Hematopoietic multipotent progenitor cell treated with erythropoietin and hydrocortisone succinate and interleukin-3 and kit ligand, for 17 days (in vitro differentiated cells): ENCODE measurements at places on chromosomes 1 and 21.

DNA sequence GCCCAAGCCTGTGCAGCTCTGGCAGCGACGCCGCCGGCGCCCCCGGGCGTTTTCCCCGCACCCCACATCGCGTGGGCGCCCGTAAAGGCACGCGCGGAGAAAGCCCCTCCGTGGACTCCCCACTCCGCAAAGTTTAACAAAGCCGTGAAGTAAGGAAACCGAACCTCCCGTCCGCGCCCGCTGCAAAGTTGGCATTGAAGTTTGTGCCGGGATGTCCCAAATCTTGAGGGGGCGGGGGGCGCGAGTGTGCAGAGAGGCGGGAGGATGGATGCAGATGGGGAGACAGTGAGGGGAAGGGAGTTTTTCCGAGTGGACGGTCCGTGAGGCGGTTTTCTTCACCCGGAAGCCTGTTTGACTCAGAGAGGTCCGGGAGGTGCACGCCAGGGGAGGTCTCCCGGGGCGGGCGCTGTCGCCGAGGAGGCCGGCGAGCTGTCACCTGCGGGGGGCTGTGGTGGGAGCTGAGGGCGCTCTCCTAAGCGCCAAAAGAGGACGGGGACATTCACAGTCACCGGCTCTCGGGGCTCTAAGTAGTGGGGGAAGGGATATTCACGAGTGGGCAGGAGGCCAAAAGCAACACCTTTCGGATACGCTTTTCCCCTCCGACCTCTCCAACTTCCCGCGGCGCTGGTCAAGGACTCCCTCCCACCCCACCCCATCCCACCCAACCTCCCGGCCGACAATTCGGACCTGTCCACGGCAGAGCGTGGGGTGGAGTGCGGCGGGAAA lies 1.3 kb downstream of the WLS start:
- no peak for DNase-seq

GRCh38 chr21:37675202-37675801 lies 241.0 kb downstream of the KCNJ6 start:
- peak; percentile 49 for DNase-seq

- DNase-seq = no peak
These were observed 84.1 kb downstream of the ADCY10 start for GRCh38 chr1:167829868-167830267.

DNA sequence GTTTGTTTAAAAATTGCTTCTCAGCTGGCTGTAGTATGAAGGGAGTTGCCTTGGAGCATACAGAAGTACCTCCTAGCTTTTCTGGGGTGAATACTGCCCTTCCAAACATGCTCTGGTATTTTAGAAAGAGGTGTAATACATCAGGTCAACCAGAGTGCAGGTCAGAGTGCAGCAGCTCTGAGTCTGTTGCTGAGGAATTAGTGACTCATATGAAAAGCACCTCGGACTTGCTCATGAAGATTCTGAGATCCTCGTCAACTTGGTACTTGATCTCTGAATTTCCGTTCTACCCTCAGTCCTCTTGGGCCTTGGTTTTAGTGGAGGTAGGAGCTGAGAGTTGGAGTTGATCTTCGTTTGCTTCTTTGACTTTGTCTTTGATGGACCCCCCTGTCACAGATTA lies 67.3 kb downstream of the NOS1AP start:
- DNase-seq = no peak

- DNase-seq = peak; percentile 89
These were observed 2.9 kb upstream of the S100A2 start for GRCh38 chr1:153568367-153569099.

DNA sequence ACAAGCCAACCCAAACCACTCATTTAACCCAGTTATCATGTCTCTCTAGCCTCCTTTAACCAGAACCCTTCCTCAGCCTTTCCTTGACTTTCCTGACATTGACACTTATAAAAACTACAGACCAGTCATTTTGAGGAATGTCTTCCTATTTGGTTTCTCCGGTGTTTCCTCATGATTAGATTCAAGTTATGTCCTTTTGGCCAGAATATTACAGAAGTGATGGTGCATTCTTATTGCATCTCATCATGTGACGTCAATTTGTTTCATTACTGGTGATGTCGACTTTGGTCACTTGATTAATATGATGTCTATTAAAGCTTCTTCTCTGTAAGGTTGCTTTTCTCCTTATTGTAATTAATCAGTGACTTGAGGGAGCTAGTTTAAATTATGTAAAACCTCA lies 6.1 kb upstream of the RCSD1 start:
- no peak for DNase-seq

- DNase-seq = no peak
These were observed 451.0 kb downstream of the TTLL7 start for GRCh38 chr1:83547901-83548300.

DNA sequence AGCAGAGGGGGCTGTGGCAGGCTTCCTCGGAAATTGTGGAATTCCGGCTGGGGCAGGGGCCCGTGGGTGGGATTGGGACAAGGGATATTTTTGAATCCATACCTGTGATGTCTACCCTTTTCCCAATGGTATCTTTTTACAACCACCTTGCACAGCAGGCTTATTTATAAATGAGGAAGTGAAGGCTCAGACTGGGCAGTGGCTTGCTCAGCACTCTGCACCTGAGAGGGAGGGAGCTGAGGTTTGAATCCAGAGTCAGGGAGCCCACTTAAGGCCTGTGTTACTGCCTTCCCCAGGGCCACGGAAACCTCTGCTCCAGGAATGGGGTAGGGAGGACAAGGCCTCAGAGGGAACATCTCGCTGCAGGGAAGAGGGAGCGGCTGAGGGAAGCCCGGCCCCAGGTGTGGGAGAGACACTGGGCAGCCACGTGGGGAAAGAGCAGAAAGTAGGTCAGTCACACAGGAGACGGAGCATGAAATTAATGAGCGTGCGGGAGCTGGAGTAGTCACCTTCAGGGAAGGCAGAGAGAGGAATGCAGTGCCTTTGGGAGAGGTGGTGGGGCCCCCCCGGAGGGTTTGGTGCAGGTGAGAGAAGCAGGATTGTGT lies 35.4 kb upstream of the SCMH1 start:
- no peak for DNase-seq

DNA sequence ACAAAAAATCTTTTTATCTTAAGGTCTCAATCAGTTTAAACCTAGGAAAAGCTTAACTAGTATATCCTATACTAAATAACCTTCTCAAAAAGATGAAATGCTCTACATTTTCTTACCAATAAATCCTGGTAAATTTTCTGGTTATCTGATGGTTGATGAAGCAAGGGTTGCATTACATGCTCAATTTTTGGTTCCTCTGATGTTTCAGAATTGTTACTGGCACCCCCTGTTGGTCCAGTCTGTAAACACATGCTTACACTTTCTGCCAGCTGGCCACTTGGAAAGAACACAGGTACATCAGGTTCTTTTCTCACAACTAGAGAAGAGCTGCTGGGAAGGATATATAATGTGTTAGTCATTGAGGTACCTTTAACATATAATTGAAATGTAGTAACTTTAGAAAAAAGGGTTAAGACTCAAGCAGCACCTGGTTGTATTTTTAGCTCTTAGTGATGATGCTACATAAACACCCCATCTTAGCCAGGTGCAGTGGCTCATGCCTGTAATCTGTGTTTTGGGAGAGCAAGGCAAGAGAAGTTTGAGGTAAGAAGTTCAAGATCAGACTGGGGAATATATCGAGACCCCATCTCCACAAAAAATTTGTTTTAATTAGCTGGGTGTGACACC lies 30.9 kb upstream of the TAL1 start:
- DNase-seq = peak; percentile 91

GRCh38 chr1:164783778-164784555 lies 225.0 kb downstream of the PBX1 start:
- no peak for DNase-seq

- no peak for DNase-seq
These were observed 31.9 kb upstream of the IVNS1ABP start for GRCh38 chr1:185348985-185349384.

DNA sequence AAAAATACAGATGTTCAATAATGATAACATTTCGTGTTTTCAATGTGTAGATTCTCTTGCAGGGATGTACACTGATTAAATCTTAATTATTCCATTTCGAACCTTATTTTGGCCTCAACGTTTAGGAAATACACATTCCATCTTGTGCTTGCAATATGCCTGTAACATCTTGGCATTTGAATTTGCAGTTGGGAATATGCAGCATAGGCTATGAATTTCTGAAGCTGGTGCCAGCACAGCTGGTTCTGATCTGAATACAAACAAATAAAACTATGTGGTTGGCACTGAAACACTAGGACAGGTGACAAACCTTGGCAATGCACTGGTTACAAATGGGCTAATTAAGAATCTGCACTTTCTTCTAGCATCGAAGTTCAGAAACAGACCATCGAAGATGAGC lies 108.4 kb downstream of the ERG start:
- no peak for DNase-seq

DNA sequence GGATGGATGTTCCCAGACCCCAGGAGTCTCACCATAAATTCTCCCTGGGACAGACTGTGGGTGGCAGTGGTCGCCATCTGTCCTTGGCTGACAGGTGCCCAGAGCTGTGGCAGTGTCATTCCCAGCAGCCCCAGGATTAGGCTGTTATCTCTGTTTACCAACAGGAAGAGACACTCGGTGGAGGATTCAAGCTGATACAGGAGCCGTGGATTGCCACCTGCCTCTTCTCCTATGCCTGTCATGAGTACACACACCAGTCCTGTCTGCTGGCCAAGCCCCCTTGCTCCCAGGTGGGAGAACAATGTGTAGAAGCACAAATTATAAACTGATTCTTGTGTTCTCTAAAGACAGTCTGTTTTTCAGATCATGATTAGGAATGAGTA lies 152.6 kb downstream of the ETS2 start:
- DNase-seq = no peak
